ENCODE measurements at places on chromosomes 7 and 10.
A peak's percentile ranks its signal among the peaks of the same experiment; 100 is the strongest.

- DNase-seq: no peak
Measured at GRCh38 chr10:21020545-21020944, 123.4 kb upstream of the NEBL start.

DNA sequence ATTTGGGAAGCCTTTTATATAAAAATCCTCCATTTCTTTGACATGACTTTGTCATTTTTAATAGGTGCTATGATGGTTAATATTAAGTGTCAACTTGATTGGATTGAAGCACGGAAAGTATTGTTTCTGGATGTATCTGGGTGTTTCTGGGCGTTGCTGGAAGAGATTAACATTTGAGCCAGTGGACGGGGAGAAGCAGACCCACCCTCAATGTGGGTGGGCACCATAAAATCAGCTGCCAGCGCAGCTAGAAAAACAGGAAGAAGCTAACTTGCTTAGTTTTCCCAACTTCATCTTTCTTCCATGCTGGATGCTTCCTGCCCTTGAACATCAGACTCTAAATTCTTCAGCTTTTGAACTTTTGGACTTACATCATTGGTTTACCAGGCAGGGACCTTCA is 1003.0 kb downstream of the SORCS3 start:
- no peak for DNase-seq

DNA sequence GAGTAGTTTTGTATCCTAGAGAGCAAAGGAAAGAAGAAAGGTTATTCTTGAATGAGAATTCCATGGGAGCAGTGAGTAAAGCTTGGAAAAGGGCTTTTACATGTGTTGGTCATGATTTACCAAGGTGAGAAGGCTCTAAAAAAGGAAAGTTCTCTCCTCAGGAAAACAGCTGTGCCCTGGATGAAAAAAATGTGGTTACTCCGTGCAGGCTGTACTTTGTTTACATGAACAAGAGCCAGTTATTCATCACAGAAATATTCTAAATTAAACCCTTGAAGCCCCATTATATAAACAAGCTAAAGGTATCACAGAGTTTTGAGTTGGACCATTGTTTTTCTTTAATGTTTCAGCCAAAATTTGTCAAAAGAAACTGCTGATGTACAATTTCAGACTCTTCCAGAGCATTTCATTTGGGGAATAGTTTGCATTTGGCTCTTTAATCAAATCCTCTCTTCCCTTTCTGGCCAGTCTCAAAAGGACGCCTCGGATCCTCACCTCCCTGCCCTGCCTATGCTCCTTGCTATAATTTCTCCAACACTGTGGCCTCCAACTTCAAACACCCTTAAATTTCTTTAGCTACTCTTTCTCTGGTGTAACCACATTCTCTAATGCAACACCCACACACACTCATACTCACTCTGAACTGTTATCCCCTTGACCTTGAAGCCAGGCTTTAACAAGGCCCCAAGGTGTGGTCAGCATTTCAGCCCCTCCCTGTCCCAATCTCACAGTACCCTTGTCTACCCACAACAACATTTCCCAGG is 47.4 kb downstream of the AFAP1L2 start:
- no peak for DNase-seq

DNA sequence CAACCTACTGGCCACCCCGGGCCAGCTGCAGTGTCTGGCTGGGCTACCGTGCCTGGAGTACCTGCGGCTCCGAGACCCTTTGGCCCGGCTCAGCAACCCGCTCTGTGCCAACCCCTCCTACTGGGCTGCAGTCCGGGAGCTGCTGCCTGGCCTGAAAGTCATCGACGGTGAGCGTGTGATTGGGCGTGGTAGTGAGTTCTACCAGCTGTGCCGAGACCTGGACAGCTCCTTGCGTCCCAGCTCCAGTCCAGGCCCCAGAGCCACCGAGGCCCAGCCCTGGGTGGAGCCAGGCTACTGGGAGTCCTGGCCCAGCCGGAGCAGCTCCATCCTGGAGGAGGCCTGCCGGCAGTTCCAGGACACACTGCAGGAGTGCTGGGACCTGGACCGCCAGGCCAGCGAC is 4.2 kb downstream of the RARRES2 start:
- no peak for DNase-seq

DNA sequence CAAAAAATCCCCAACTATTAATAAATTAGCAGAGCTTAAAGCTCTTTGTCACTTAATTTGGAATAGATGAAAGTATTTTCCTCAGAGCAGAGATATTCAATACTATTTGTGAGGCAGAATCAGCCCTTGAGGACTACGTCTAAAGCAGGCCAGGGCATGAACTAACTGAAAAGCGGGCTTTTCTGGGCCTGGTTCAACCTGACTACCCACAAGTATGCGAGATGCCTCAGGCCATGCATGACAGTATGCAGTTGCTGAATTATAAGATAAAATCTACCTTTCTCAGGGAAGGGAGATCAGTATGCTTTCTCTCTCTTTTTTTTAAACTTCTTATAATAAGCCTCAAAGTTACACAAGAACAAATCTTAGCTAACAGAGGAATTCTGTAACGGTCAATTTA is 20.1 kb downstream of the TMEM168 start:
- DNase-seq: no peak

DNA sequence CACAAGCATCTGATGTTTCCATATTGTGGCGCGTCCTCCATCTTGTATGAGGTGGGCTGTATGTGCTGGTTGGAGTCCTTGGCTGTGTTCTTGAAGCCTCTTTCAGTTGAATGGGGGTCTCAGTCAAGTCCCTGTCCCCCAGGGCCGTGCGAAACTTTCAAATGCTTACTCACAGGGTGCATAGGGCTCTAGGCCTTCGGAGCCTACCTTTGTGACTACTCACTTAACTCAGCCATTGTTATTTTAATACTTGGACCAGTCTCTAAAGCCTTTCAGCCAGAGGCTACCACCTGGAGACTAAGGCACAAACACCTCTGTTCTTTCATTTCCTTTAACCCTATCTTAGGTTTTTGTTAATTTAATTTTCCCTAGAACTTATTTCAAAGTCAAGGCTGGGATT is 785.9 kb downstream of the GATA3 start:
- no peak for DNase-seq

DNA sequence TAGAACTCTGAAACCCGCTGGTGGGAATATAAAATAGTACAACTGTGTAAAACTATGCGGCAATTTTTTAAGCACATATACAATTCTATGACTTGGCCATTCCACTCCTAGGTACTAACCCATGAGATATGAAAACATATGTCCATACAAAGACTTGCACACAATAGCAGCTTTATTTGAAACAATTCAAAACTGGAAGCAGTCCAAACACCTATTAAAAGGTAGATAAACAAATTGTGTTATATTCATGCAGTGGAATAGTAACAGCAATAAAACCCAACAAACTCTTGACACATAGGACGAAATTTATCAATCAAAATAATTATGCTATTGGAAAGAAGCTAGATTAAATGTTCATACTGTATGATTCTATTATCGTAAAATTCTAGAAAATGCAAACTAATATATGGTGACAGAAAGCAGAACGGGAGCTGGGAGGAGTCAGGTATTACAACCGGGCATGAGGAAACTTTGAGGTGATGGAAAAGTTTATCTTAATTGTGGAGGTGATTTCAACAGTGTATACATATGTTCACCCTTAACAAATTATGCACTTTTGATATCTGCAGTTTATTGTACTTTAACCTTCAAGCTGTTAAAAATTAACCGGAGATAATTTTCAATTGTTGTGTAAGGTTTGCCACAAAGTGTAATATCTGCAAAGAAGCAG is 803 bp upstream of the STK31 start:
- no peak for DNase-seq

DNA sequence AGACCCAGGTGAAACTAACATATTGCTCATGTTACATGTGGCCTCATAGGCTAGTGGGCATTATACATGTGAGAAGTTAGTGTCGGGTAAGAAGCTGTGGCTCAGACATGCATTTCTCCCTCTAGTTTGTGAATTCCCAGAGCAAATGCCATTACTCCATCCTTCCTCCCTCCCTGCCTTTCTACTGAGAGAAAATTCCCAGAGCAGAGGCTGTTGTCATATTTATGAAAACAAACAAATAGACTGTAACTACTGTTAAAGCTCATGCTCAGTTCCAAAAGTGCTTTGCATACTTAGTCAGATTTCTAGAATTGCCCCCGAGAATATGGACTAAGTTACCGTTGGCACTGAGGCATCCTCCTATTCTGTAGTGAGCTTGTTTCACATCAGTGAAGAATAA is 29.0 kb downstream of the ZNRF2 start:
- no peak for DNase-seq

GRCh38 chr7:129376778-129377700 is 57.2 kb upstream of the STRIP2 start:
- DNase-seq: peak; percentile 22

DNA sequence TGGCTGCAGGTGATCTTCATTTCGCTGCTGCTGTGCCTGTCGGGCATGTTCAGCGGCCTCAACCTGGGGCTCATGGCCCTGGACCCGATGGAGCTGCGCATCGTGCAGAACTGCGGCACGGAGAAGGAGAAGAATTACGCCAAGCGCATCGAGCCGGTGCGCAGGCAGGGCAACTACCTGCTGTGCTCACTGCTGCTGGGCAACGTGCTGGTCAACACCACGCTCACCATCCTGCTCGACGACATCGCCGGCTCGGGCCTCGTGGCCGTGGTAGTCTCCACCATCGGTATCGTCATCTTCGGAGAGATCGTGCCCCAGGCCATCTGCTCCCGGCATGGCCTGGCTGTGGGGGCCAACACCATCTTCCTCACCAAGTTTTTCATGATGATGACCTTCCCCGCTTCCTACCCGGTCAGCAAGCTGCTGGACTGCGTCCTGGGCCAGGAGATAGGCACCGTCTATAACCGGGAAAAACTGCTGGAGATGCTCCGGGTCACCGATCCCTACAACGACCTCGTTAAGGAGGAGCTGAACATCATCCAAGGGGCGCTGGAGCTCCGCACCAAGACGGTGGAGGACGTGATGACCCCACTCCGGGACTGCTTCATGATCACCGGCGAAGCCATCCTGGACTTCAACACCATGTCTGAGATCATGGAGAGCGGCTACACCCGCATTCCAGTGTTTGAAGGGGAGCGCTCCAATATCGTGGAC is 1.3 kb downstream of the CNNM2 start:
- no peak for DNase-seq

DNA sequence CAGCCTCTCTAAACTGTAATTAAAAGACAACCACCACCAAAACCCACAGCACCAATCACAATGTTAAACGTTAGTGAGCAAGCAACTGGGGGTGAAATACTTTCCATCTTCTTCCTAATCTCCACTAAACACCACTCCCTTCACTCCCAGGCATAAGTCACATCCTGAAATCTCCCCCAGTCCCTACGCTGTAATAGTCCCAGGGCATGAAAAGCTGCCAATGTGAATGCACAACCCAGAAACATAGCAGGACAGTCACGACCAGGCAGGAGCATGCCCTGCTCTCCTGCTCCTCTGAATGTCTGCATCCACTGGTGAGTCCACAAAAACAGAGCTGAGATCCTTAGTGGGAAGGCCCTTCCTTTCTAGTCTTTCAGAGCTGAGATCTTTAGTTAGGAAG is 288.9 kb downstream of the PARD3 start:
- DNase-seq: peak; percentile 23

DNA sequence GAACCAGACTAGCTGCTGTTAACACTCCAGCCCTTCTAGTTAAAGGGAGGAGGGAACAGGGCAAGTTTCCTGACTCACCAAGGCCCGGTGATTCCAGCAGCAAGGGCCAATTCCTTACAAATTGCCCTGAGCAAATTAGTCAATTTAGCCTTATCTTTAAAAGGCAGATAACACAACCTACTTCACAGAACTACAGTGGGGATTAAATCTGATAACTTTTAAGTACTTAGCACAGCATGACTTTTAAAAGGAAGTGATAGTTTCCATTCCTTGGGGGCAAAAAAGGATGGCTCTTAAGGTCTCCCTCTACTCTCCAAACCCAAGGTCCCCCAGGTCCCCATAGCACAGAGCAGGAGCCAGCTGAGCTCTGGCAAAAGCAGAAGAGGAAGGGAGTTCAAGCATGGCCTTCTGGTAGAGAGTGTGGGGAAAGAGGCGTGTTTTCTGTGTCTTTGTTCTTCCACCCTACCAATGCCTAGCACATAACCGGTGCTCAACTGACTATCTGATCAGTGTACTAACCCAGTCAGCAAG is 4.0 kb downstream of the CDCA7L start:
- DNase-seq: no peak

- no peak for DNase-seq
Measured at GRCh38 chr7:7773334-7774309, 55.2 kb upstream of the RPA3 start.

GRCh38 chr7:86049910-86050309 is 593.8 kb upstream of the GRM3 start:
- DNase-seq: no peak

GRCh38 chr10:43258562-43259212 is 8.2 kb downstream of the RASGEF1A start:
- no peak for DNase-seq

GRCh38 chr7:29443552-29443951 is 120.1 kb upstream of the PRR15 start:
- DNase-seq: no peak

DNA sequence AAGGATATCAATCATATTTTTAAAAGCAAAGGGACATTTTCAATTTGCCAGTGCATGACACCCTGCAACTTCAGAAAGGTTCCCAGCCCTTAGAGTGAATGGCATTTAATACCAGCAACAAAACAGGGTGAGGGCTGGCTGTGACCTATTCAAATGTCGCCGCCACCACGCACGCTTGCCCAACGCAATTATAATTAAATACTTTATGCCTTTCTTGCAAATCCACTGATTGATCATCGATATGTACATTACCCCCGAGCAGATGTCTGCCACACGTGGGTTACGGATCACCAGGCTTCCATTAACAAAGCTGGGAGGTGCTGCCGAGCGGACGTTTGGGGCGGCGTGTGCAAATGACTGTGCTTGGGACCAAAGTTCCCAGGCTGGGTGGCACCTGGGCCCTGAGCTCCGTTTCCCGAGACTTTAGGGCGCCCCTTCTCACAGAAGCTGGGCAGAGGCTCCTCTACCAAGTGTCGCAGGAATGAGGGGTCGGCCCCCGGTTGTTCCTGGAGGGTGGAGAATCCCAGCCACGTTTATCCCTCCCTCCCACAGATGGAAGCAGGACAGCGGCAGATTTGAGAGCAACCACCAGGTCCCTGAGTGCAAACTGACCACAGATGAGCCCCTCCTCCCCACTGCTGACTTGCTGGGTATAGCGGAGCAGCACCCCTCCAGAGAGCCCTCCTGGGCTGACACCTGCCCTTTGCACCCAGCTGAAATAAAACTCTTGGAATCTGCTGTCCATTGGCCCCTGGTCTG is 3.9 kb downstream of the FOXL3 start:
- no peak for DNase-seq

- no peak for DNase-seq
Measured at GRCh38 chr7:14073988-14074387, 84.5 kb upstream of the ETV1 start.

DNA sequence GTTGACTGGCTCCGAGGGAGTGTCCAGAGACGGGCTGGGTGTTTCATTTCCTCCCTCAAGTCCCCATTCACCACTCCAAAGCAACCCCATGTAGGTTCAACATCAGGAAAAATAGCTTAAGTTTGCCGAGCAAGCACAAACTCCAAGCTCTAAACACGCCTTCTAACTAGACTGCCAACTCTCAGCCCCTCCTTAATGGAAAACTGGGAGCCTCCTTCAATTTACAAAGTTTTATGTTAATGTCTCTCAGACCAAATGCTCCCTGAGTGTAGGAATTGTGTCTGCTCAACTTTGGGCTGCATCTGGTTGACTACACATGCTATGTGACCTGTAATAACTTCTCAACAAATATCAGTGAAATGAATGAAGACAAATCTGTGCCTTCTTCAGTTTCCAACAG is 87.5 kb downstream of the FAM204A start:
- DNase-seq: no peak
